ENCODE measurements at places on chromosomes 12 and 14.

DNA sequence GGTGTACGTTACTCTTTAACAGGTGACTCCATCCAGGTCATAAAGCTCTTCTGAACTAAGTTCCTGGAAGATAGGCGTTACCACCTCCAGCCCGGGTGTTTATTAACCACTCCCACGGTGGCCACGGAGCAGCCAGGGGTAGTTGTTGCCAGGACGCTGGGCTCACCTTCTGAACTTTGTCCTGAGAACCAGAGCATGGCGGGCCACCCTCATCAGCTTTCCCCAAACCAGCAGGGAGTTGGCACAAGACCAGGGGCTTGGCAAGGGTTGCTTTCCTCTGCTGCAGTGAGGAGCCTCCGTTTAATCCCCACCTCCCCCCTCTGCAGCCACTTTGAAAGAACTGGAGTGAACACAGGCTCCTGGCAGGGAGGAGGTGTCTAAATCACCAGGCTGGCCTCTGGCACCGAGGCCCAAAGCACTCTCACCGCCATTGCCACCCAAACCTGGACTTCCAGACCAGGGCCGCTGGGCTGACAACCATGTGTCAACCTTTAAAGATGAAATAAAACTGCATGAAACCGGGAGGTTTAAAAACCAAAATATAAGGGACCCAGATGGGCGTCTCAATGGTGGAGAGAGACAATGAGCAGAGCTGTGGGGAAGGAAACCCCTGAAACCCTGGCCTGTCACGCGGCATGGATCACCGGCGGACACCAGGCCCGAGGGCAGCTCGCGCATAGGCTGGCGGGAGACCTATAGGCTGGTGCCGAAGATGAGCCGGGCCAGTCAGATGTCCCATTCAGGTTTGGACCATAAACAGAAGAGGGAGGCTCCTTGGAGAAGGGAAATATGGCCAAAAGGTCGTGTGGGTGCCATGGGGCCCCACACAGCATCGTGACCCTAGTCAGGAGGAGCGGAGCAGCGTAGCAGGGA is 30.9 kb upstream of the TDRD9 start:
- DNase-seq: no peak

DNA sequence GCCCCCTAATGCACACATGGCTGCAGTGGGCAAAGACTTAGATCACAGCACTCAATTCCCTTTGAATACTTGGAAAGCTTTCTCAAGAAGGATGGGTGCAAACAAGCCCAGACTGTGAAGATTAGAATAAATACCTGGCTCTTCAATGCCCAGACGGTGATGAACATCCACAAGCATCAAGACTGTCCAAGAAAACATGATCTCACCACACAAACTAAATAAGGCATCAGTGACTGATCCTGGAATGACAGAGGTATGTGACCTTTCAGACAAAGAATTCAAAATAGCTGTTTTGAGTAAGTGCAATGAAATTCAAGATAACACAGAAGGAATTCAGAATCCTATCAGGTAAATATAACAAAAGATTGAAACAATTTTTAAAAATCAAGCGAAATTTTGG is 43.8 kb upstream of the ZDHHC17 start:
- DNase-seq: no peak

- DNase-seq: no peak
Observed at GRCh38 chr12:47734725-47735480, 9.6 kb upstream of the ENDOU start.

DNA sequence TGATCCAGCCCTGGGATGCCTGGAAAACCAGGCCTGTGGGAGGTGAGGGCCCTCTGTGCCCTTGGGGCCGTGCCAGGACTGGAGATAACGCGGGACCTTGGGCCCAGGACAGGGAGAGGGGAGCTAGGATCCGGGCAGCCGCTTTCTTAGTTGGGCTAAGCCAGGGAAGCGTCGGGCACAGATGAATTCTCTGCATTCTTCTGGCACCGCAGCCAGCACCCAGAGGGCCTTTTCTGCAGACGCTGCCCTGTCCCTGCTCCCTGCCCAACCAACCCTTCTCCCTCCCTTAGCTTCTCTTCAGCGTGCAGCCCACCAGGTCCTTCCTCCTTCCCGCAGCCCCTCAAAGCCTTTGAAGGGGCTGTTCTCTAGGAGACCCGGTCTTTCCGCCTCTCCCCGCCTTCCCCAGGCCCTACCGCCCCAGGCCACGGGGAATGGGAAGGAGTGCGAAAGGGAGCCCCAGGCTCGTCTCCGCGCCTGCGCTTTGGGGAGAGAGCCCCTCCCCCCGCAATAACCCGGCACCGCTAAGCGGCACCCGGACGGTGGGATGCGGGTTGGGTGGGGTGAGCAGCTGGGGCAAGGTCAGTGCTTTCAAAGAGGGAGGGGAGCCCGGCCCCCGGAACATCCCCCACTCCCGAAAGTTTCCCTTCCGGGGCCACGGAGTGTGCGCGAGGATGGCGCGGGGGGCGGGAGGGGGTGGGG is 663 bp downstream of the NCKAP5L start:
- peak; percentile 68 for DNase-seq

GRCh38 chr12:7158781-7159609 is 28.8 kb downstream of the CLSTN3 start:
- DNase-seq: no peak

GRCh38 chr12:110421159-110421661 is 17.7 kb upstream of the ANAPC7 start:
- DNase-seq: no peak

DNA sequence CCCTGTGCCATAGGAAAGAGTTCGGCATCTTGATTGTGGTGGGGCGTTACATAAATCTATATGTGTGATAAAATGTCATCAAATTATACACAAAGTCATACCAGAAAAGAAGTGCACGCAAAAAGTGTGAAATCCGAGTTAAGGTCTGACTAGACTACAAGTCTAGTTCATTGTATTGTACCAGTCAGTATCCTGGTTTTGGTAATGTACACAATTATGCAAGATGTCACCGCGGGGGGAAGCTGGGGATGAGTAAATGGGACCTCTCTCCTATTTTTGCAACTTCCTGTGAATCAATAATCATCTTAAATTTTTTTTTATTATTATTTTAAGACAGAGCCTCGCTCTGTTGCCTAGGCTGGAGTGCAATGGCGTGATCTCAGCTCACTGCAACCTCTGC is 43.2 kb upstream of the BCL11B start:
- peak; percentile 11 for DNase-seq

GRCh38 chr14:101819251-101819990 is 57.9 kb downstream of the PPP2R5C start:
- DNase-seq: no peak

DNA sequence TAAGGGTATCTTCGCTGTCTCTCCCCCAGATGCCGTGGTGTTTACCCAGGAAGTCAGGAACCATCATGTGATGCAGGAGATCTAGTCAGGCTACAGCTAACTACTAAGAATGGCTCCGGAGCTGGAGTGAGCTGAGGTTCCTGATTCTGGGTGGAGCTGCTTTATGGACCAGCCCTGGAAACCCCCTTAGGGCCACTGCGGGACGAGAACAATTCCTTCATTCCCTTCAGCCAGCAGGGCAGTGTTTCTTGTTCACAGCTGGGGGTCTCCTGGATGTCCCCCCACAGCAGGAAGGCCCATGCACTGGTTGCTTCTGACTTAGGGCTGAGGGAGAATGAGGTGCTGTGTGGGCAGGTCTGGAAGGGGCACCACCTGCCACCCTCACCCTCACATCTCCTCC is 199.3 kb downstream of the ADGRD1 start:
- no peak for DNase-seq

DNA sequence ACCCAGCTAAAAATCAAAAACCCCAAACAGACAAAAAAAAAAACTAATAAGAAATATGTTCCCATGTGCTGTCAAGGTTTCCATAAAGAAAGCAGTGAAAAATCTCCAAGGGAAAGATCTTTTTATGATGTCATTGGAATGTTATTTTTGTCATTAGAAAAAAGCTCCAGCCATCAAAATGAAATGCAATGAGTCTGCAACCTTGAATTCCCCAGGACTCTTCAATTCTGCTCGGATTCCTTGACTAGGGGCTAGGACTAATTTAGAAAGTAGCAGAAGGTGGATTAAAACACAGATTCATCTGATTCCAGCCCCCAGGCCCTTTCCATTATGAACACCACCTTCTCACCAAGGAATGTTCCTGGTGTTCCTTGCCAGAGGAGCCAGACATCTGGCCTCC is 6.0 kb upstream of the PCNX1 start:
- DNase-seq: peak; percentile 44

DNA sequence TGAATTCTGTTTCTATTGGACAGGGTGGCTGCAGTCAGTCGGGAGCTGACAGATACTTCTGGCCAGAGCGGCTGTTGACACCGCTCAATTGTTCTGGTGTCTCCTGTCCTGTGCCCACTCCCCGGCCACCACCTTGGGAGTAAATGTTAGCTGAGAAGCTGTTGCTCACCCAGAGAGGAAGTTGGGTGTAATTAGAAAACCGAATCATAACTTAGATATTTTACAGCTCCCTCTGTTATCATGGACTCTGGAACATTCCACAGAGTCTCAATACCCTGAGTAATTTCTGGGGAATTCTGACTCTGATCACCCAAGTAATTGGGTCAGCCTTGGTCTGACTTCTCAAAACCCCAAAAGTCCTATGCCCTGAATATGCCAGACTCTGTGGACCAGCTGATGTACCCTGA is 58.3 kb upstream of the RFLNA start:
- no peak for DNase-seq

GRCh38 chr12:51450806-51451205 is 26.2 kb downstream of the SLC4A8 start:
- no peak for DNase-seq

- DNase-seq: no peak
Observed at GRCh38 chr12:92075425-92075914, 70.2 kb downstream of the BTG1 start.

DNA sequence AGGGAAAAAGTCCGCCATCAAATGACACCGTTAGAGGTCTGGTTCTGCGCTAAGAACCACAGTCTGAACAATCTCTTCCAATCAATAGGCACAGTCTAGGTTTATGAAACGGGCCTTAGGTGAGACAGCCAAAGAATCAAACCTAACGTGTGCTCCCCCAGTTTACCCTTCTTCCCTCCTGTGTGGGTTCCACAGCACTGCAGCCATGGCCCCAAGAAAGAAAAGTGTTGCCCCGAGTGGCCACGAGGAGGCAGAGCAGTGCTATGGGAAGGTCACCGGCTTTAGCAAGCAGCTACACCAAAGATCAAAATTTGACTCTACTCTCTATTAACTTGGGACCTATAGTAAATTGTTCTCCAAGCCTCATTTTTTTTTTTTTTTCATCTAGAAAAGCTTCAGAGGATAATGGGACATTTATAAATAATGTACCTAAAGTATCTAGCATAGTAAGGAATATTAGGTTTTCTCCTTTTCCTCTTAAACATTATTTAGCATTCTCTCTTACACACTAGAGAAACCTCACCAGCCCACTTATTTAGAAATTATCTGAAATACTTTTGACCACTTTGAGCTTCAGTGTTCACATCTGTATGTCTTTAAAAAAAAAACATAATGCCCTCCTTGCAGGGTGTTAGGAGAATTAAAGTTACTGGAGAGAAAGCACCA is 70.2 kb upstream of the GPHB5 start:
- DNase-seq: peak; percentile 70

- DNase-seq: no peak
Observed at GRCh38 chr12:58099476-58099875, 158.1 kb downstream of the ATP23 start.

DNA sequence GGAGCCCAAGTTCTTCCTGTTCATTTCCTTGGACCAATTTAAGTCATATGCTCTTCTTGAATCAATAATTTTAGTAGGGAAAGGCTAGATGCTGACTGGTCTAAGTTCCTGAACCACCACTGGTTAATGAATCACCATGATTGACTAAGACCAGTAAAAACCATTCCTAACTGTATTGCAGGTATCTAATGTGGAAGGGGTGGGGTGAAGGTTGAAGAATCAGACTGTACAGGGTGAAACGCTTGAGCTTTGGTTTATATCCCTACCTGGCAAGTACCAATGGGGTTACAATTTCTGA is 100.1 kb downstream of the DYRK2 start:
- DNase-seq: no peak

Measured in suppressor macrophage treated with lipopolysaccharide for 1 hour (primary cell).